HCT116 (cell line): ENCODE measurements at places on chromosomes 1 and 21. TPM values are rescaled to one million over a fixed set of nuclear protein-coding genes. Genes with fewer than 3 reads are reported as not detected.

The XCL1 gene
- not detected for total RNA-seq

The DCST1 gene
- total RNA-seq, result 0.32 TPM

The TAS1R3 gene
- 0.07 TPM for total RNA-seq

The B3GALNT2 gene
- 36.8 TPM for total RNA-seq

The LMX1A gene
- not detected for total RNA-seq
